ENCODE measurements at places on chromosomes 2 and 18. TPM values are rescaled to one million over a fixed set of nuclear protein-coding genes. Genes with fewer than 3 reads are reported as not detected.

Gene DES
- not detected for total RNA-seq

Gene PROM2
- total RNA-seq, result 0.82 TPM

Gene ZNF514
- 12.0 TPM for total RNA-seq

Gene GKN2
- not detected for total RNA-seq

Gene TANC1
- total RNA-seq, result 0.20 TPM

Gene PSMA8
- 0.82 TPM for total RNA-seq

Gene PROKR1
- not detected for total RNA-seq

Gene SLC9A2
- total RNA-seq, result not detected

Gene SIX3
- not detected for total RNA-seq

Gene ERFE
- total RNA-seq, result not detected

Gene HRH4
- not detected for total RNA-seq

Gene HOXD11
- total RNA-seq, result not detected

Gene SGPP2
- 4.0 TPM for total RNA-seq

Gene PPM1B
- 56.4 TPM for total RNA-seq

All from activated CD8-positive, alpha-beta memory T cell treated with anti-CD3 and anti-CD28 coated beads, Interleukin-2, amount 10 ng/mL, durations not matched to agents 7 days and 5 days (primary cell).